H7 (cell line): ENCODE measurements at places on chromosomes 11 and 22.

DNA sequence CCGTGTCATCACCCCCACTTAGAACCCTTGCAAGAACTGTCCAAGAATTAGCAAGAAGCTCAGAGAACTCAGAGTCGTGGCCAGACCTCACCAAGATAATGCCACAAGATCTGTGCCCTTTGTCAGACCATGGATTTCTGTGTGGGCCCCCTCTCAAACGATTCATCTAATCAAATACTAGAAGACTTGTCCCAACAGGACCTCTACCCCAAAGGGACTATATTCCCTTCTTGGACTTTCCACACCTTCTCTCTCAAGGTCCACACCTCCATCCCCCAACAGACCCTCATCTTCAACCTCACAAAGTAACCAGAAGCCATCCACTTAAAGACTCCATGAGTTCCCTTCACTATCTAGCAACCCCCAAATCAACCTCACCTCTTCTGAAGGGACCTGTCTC is 2.8 kb downstream of the POLR3H start:
- DNase-seq, result no peak

DNA sequence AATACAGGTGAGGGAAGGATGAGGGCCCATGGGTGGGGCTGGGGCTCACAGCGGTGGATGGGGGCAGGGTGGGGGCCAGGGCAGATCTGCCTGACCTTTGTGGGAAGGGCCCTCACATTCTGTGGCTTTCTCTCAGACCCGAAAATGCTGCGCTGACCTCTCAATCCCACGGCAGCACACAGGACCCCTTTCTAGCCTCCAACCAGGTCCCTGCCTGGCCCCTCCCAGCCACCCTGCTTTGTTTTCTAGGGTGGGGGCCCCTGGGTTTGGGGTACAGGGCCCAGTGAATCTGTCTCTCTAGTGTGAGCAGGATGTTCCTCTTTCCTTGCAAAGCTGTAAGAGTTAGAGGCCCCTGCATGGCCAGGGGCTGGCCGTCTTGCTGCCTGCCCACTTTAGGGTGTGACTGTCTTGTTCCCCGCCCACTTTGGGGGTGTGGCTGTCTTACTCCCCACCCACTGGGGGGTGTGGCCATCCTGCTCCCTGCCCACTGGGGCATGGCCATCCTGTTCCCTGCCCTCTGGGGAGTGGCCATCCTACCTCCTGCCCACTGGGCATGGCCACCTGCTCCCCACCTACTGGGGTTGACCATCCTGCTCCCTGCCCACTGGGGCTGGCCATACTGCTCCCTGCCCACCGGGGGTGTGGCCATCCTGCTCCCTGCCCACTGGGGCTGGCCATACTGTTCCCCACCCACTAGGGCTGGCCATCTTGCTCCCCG is 11.5 kb downstream of the PARVG start:
- DNase-seq, result peak; percentile 90

GRCh38 chr22:44537015-44537414 is 39.0 kb upstream of the RTL6 start:
- DNase-seq, result no peak

DNA sequence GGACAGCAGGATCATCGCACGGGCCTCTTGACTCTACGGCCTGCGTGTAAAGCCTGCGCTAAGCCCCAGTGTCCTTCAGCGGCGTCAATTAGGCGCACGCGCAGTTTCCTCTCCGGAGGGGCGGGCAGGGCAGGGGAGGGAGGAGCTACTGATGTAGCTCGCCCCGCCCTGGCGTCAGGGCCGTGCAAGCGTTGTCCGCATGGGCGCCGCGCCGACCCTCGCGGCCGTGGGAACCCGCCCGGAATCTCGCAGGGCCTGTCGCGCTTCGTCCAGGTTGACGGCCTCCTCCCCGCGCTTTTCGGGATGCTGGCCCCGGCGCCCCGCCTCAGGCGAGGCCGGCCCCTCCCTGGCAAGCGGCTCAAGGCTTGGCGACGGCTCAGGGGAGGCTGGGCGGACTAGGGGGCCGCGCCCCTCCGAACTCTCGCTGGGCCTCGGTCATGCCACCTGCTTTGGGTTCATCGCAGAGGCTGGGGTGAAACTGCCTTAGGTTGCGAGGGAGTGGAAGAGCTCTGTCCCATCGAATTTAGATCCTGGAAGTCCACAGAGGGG is 61.1 kb downstream of the ST3GAL4 start:
- DNase-seq, result peak; percentile 94

DNA sequence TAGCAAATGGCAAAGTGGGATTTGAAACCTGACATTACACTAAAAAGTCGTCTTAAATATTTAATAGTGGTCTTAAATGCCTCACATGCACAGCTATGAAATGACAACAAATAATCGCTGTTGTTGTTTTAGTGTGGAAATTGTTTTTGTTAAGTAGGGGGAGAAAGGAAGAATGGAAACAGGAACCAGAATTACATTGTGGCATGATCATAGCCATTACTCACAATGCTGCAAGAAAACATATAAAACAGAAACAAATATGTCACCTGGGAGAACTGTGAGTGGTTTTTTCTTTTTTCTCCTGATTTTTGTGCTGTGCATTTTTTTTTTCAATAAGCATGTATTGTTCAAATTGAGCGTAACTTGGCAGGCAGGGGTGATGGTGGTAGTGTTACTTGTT is 22.9 kb downstream of the FAM76B start:
- no peak for DNase-seq

DNA sequence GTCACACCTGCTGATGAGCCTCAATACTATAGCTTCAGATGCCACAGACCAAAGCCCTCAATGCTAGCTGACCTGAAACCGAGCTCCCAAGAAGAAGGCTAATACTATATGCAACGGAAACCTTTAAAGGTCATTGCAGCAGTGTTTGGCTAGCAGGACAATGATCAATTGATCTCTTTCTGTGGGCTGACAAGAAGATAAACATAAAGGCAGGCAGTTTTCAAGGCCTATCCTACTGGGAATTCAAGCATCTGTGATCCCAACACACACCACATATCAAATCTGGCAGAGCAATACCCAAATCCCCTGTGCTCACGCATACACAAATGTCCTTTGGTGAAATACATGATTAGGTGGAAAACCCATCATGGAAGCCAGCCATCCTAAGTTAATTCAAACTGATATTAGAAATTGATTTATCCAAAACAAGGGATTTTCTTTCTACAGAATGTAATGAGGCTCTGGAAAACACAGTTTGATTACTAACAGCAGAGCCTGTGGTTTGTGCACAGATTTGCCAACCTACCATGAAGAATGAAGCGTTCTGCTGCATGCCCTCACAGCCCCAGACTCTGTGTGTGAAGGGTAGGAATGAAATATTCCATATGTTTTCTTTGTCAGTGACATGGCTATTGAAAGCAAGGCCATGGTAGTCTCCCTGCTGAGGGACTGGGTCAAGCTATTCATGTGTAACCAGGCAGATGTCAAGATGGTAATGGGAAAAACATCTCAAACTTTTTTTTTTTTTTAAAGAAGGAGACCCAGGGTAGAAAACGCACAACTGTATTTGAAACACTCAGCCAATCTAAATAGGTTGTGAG is 12.2 kb downstream of the LGR4 start:
- no peak for DNase-seq

DNA sequence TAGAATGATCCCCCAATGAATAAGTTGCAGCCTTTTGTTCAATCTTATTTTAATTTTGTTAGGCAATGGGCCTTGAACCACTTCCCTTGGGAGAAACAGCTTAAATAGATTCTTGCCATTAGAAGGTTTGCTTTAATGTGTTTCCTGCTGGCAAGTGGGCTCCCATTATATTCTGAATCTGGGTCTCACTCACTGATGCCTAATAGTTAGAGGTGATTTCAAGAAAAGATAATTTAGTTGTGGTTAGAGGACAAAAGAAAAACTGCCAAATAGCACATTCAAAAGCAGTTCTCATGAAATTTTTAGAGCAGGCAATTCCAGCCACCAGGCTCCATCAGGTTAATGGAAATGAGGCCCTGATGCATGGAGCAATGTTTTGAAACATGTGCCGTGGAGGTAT is 362.6 kb upstream of the CHORDC1 start:
- no peak for DNase-seq

DNA sequence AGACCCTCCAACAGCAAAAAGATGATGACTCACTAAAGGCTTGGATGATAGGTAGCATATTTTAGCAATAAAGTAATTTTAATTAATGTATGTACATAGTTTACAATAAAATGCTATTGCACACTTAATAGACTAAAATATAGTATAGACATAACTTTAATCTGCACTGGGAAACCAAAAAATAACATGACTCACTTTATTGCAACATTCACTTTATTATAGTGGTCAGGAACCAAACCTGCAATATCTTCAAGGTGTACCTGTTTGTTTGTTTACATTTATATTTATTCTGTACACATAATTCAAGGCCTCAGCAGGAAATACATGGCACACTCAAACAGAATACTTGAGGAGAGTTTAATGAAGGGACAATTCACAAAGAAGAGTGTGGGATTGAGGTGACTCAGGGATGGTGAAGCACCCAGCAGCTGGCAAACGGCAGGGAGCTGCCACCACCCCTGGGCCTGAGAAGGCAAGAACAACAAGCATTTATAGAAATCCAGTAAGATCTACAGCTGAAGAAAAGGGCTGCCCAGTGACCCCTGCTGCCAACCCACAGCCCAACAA is 51.5 kb upstream of the POU2AF2 start:
- no peak for DNase-seq

DNA sequence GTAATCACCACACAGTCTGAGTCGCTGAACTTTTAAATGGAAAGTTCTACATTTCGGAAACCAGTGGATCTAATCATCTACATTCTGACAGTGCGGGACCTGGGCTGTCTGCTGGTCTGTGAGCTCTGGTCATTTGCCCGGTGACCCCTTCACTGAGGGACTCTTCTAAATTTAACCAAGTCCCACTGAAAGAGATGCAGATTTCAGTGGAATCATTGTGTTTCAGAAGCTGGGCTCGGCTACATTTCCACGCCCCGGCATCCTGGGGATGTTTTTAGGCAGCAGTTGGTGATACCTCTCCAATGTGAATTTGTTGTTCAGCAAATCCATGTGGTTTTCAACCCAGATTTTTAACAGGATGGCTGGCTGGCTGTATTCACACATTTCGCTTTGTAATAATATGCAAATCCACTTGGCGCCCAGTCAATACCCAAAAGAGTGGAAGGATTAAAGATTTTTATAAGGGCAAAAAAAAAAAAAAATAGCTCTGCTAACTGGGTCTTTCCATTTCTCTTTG is 145.5 kb upstream of the RASSF10 start:
- no peak for DNase-seq

GRCh38 chr11:3146612-3147256 is 18.4 kb downstream of the OSBPL5 start:
- DNase-seq, result peak; percentile 71

GRCh38 chr11:120912504-120912903 is 111.4 kb upstream of the TBCEL start:
- peak; percentile 78 for DNase-seq

DNA sequence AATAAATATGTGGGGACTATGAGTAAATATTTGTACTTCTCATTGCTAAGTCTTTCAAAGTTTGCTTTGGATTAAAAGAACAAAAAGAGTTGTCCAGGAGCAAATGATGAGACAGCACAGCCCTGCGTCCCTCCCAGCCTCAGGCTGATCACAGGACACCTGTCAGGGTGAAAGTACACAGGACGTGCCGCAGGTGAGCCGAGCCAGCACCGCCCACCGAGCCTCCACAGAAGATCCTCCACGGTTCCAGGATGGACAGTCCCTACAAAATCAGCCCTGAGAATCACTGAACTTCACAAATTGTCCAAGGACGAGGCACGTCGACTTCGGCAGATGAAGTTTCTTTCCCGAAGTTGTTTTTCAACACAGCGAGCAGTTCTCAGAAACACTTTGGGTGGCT is 661.5 kb downstream of the BRD1 start:
- DNase-seq, result no peak

GRCh38 chr11:86781546-86781945 is 18.8 kb upstream of the PRSS23 start:
- peak; percentile 45 for DNase-seq

DNA sequence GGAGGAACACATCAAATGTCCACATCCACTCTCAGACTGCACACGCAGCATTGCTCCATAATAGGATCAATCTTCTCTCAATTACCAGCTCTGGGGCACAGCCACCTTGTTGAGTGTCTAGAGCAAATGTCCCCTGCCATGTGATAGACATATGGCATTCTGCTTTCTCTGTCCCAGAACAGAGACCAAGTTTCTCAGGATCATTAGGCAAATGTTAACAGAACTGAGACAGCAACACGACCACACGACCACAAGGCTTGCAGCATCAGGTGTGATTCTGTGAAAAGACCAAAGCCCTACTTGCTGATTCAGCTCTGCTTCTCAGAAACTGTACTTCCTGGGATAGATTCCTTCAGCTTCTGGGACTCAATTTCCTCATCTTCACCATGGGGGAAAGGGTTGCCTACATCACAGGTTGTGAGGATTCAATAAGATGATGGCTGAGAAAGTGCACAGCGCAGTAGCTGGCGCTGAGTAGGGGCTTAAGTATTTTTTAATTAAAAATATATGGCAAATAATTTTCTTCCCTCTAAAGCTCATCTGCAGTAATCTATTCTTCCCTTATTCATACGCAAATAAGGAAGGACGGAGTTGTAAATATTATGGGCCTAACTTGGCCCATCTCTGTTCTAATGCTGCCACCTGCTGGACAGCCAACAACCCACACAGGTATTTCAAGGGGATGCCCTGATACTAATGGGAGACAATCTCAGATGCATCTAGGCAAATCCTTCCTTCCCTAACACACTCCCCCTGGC is 54.3 kb upstream of the USP47 start:
- peak; percentile 43 for DNase-seq

GRCh38 chr11:23585416-23586104 is 725.3 kb upstream of the CCDC179 start:
- no peak for DNase-seq

- peak; percentile 99 for DNase-seq
Observed at GRCh38 chr11:65524741-65525545, at the start of gene SCYL1. Gene SCYL1, plus strand, starts transcription at chr11:65525083. Its CDS starts 71 bp downstream, at chr11:65525154.

DNA sequence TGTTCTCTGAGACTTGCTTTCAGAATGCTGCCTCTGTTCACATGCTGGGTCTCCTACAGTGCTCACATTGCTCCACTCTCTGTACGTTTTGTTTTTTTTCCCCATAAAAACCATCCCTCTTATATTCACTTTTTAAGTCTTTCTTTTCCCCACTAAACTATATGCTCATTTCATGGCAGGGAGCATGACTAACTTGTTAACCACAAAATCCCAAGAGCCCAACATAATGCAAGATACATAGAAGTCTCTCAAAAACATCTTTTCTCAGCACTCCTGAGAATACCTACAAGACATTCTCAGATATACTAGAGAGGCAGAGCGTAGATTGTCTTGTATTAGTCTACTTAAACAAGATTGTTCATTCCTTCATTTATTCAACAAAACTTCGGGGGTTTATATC is 73.3 kb downstream of the FAM76B start:
- no peak for DNase-seq

- DNase-seq, result no peak
Observed at GRCh38 chr11:61048368-61049062, 53.8 kb upstream of the CD5 start.

DNA sequence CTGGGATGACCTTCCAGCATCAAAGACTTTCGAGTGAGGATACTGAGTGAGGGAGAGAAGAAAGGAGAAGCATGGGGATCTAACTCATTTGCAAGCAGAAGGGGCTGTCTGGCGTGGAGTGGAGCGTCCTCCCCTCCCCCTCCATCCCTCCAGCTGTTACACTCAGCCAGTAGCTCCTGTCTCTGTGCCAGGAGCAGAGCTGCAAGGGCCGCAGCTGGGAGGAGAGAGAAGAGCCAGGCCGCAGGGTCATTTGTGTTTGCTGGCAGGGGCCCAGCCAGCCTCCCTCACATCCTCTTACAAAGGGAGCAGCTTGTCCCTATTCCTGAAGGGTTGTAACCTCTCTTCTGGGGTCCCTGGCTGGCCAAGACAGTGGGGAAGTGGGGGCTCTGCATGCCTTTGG is 57.9 kb downstream of the NECTIN1 start:
- DNase-seq, result no peak
